ENCODE measurements at places on chromosomes 3 and 15.

GRCh38 chr15:66780172-66780972, 78.3 kb downstream of the SMAD6 start:
- no peak for DNase-seq

- DNase-seq: no peak
Measured at GRCh38 chr15:35305031-35305550, 220.0 kb upstream of the NANOGP8 start.

DNA sequence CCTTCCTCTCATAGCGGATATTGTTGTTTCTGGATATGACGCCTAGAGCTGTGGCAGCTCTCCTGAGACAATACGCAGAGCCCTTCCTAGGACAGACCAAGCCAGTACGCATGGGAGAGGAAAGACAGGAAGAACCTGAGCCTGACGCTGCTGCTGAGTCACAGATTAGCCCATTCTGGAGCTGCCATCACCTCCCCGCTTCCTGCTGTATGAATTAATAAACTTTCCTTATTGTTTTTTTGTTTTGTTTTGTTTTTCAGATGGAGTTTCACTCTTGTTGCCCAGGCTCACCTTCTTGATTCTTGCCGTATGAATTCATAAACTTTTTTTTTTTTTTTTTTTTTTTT, 67.0 kb downstream of the PPCDC start:
- DNase-seq: no peak

DNA sequence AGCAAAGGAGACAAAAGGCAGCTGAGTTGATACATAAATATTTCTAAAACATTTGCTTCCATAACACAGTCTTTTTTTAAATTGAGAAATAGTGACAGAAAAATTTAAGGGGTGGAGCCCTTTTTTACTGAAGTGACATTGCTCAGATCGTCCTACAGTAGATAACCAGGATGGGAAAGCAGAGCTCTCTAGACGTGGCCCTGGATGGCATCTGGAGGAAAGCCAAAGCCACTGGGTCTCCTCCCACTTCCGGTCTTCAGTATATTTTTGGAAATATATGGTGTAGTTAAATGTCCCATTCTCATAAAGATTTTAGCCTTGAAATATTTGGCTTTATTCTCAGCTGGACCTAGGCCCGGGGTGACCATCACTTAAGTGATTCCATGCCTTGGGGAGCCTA, 326.1 kb downstream of the ZNF621 start:
- DNase-seq: no peak

GRCh38 chr15:89725064-89725463, 26.0 kb downstream of the MESP1 start:
- no peak for DNase-seq

GRCh38 chr3:55189359-55189801, 261.5 kb upstream of the LRTM1 start:
- DNase-seq: no peak

- DNase-seq: no peak
Measured at GRCh38 chr3:20773320-20773984, 587.4 kb upstream of the SGO1 start.

DNA sequence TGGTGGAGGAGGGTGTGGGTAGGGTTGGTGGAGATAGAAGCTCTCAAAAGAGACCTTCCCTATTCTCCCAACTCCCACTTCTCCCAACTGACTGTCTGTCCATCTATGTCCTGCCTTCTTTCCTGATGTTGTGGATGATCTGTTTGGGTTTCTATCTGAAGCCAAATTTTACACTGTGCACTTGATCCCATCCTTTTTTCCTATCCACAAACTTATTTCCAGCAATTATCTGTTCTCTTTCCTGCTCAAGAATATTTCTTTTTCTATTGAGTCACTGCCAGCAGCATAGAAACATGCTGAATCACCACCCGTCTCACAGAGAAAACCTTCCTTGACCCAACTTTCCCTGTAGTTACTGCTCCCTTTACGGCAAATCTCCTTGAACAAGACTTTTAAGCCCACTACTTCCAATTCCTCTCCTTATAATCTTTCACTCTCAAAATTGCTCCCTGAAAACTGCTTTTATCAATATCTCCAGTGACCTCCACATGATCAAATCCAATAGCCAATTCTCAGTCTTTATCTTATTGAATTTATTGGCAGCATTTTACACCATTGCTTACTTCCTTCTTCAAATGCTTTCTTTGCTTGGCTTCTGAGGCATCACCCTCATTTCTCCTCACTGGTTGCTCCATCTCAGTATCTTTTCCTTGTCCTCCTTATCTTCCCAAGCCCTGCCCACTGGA, 141.2 kb upstream of the SLC7A14 start:
- DNase-seq: no peak

DNA sequence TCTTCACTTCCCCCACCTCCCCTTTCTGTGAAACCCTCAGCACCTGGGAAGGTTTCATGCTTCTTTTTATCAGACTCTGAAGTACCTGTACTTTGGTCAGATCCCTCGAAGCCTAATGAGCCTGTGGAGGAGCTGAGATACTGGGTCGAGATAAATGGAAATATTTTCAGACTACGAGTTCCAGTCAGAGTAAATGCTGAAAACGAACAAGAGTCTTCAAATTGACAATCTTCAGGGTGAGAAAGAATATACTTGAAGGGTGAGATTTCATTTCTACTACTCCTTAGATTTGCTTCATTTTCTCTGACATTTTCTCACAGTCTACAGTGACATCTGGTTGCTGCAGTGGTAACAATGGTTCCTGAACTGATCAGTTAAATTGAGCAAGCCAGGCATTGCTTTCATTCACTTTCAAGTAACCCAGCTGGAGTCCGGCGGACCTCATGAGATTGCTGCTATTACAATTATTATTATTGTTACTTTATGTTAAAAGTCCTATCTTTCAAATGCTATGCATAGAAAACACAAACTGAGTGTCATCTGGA, 337.2 kb downstream of the VGLL3 start:
- DNase-seq: no peak

DNA sequence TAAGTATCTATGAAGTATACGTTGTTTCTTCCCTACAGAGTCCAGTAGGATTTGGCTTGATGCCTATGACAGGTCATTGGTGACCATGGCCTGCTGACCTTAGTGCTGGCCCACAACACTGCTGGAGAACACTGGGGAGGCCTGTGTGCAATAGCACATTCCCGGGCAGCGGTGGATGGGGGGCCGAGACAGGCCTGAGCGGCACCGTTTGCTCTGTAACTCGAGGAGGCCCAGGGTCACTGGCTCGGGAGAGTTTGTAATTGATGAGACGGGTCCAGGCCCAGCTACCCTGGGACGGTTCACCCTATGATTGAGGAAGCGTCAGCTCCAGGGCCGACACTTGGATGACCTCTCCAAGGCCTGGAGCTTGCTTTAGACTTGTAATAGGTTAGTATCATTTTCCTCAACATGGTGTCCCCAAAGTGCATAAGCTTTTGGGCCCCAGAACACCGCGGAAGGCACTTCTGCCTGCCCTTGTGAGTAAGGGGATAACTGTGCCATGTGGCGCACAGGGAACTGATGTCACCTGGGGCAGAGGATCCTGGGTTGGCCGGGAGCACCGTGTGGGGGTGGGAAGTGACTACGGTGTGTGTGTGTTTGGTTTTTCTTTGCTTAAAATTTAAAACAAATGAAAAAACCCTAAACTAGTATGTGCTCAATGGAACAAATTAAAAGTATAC, 12.0 kb downstream of the TRPM1 start:
- no peak for DNase-seq

GRCh38 chr3:7733933-7734332, 767.7 kb upstream of the LMCD1 start:
- DNase-seq: no peak

DNA sequence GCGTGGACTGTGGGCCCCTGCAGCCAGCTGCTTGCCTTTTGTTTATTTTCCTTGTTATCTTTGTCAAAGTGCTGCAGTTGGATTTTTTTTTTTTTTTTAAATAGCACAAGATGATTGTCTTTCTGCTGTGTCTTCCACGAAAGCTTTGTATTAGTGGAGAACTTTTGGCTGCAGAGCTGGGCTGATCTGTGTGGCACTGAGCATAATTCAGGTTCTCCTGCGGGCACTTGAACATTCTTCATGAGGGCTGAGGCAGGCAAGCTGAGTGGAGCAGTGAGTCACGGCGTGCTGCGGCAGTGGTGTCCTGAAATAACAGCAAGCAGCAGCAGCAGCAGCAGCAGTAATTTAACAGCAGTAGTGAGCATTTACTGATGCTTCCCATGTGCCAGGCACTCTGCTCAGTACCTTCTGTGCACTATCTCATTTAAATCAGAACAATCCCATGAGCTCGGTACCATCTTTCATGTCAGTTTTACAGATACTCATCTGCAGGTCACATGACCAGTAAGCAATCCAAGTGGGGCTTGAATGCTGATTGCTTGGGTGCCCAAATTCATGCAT, 45.8 kb downstream of the MITF start:
- no peak for DNase-seq

DNA sequence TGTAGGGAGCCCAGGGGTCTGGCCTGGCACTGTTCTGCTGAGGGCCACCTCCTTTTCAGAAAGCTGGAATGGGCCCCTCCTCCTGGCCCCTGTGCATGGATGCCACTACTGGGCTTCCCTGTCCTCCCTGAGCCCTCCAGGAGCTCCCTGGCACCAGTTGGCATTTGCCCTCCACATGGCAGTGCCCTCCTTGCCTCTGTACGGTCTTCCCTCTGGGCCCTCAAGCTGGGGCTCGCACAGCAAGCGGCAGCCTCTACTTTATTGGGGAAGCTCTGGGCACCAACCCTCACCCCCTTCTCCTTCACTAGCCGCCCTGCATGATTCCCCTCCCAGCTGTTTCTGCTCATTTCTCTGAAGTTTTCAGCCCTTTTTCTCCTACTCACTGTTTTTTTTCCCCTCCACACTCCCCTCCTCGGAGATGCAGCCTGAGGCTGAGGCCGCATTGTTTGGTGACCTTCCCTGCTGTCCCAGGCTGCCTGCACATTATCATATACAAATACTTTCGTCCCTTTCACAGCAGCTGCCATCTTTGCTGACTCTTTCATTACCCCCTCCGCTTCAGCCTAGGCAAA, 127.3 kb downstream of the EEFSEC start:
- no peak for DNase-seq

- no peak for DNase-seq
Measured at GRCh38 chr15:34514251-34514670, 69.2 kb downstream of the GOLGA8B start.

DNA sequence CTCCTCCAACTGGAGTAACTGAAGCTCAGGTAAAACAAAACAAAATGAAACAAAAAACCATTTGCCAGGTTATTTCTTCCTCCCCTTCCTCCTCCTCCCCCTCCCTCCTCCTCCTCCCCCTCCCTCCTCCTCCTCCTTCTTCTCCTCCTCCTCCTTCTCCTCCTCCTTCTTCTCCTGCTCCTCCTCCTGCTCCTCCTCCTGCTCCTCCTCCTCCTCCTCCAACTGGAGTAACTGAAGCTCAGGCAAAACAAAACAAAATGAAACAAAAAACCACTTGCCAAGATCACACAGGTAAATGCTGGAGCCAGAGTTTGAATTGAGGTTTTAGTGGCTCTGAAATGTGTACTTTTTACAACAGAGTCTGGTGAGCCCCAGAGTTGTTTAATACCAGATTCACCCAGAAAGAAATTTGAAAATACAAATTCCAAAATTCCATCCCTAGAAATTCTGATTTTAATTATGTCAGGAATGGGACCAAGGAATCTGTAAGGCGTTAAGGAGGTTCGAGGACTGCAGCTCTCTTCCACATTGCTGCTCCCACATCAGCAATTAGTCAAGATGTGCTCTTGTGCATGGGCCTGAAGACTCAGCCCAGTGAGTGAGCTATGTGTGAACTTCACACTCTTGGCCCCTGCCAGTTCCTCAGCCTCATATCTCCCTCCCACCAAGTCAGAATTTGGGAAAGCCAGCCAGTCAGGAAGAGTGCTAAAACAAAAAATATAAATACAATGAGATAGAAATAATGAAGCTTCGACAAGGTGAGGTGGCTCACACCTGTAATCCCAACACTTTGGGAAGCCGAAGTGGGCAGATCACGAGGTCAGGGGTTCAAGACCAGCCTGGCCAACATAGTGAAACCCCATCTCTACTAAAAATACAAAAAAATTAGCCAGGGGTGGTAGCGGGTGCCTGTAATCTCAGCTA, 31.6 kb upstream of the ZNF770 start:
- no peak for DNase-seq

- DNase-seq: no peak
Measured at GRCh38 chr3:152156880-152157279, 111.8 kb upstream of the MBNL1 start.

- no peak for DNase-seq
Measured at GRCh38 chr15:48121849-48122248, 1.1 kb downstream of the SLC24A5 start.

DNA sequence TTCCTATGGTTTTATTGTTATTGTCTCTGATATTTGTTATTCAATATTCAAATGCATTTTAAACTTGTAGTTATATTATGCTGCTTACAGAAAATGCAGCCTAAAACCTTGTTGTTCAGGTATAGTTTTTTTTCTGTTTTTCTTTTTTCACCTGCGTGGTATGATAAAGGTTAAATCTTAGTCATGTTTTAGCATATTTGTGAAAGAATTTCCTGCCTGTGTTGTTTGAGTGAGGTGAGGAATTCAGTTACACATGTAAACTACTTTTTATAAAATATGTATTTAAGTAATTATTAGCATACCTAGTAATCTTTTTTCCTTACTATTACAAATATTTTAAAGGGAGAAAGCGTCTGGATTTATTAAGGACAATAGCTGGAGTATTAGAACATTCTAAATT, 90.0 kb upstream of the NAALADL2 start:
- DNase-seq: no peak

DNA sequence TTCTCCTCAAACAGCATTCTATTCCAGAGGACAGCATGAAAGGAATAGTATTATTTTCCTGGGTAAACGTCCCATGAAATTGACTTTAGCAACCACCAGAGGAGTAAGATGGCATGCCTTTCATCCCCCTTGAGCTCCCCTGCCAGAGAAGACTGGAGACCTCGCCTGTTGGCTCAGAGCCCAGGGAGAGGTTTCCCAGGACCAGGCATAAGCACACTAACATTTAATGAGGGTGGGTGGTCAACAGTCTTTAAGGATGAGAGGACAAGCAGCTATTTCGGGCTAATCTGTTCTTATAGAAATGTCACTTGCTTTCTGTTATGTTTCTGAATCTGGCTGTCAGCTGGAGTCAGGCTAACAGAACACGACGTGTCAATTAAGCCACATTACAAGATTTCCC, 390.5 kb downstream of the GABRG3 start:
- no peak for DNase-seq

DNA sequence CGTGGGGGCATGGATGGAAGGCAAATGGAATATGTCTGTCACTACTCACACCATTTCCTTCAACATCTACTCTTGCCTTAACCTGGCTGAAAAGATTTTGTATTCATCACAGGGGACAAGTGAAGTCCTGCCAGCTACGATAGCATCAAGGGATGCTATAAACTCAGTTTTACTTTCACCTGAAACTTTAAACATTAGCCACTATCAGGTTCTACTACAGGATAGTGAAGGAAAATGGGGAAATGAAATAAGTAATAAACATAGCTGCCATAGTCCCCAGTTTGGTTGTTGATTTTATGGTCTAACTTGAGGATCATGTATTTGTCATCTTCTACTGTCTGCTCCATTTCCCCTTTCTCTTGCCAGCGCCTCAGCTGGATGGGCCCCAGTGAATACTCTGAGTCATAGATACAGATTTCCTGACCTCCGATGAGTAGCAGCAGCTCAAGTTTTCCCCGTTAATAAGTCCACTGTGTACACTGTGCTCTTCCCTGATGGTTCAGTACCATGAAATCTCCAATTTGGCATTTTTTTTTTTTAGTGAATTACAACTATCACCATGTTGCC, 338.2 kb upstream of the SLCO3A1 start:
- DNase-seq: no peak

Measured in stimulated activated CD8-positive, alpha-beta memory T cell treated with anti-CD3 and anti-CD28 coated beads, Interleukin-4, amount 100 ng/mL, for 4 hours (primary cell).